Daoy (cell line): ENCODE measurements at places on chromosomes 11 and 22. TPM values are rescaled to one million over a fixed set of nuclear protein-coding genes. Genes with fewer than 3 reads are reported as not detected.

- DNase-seq: no peak
These were observed 82.3 kb downstream of the RASSF10 start for GRCh38 chr11:13091373-13091772.

DNA sequence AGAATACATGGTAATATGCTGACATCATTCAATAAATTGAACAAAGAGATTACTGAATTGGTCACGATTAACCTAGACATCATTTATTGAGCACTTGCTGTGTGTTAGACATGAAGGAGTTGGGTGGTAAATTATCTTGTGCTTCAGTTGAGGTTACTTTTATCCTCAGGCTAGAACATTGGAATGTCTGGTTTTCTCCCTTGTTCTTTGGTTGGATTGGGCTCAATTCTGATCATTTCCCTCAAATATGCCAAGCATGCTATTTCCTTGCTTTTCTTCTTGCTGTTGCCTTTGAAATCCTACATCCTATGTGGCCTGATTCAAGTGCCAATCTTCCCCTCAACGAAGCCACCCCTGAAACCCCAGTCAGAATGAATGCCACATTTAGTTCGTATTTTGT is 65.8 kb downstream of the DEUP1 start:
- no peak for DNase-seq

The FAM111B gene
- 24.1 and 32.3 TPM in 2 replicates for total RNA-seq

- DNase-seq: no peak
These were observed 34.4 kb upstream of the SMTN start for GRCh38 chr22:31046539-31047226.

DNA sequence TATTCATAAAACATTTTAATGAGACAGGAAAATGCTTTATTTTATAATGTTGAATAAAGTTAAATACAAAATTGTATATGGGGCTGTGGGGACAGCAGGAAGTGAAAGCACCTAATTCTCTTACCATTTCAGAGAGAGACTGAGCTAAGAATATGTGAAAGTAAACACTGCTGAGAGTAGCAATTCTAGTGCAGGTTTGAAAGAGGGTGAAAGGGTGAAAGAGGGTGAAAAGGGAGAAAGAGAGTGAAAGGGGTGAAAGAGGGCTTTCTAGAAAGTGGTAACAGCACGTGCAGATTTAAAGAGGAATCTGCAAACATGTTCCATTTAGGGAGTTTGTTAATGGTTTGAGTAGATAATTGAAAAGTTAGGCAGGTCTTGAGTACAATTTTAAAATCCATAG is 652.0 kb upstream of the CCDC90B start:
- no peak for DNase-seq

The OPCML gene
- total RNA-seq: not detected in 2 replicates

DNA sequence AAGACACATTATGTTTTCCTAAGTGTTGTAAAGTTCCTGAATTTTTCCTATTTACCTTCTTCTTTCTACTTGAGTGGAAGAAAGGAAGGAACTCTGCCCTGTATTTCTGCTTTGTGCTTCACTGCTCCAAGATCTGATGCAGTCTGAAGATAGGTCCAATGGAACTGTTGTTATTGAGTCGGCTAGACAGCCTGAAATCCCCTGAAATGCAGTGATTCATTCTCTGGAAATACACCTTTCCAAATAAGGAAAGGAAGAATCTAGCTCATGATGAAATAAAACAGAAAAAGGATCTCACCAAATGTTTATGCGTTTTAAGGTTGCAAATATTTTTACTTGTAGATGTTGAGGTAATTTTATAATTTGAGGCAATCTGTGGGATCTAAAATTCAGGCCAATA is 322.8 kb downstream of the GUCY1A2 start:
- peak; percentile 16 for DNase-seq

The NRIP3 gene
- 27.4 and 34.8 TPM in 2 replicates for total RNA-seq

The OR10A2 gene
- not detected in 2 replicates for total RNA-seq

DNA sequence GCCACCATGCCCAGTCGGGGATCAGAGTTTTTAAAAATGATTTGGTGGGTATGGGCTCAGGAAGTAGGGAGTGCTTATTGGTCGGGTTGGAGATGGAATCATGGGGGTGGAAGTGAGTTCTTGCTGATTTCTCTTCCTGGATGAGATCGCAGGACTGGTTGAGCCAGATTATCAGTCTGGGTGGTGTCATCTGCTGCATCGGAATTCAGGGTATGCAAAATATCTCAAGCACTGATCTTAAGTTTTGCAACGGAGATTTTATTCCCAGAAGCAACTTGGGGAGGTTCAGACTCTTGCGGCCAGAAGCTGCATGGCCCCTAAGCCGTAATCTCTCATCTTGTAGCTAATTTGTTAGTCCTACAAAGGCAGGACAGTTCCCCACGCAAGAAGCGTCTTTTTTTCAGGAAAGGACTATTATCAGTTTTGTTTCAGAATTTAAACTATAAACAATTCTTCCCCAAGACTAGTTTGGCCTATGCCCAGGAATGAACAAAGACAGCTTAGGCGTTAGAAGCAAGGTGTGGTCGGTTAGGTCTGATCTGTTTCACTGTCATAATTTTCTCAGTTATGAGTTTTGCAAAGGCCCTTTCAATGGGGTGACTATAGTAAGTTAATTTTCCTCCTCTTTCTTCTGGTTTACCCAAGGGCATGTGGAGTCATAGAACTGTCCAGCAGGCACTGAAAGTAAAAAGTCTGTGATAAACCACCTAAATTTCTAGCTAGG is 1.4 kb upstream of the PIWIL3 start:
- no peak for DNase-seq

DNA sequence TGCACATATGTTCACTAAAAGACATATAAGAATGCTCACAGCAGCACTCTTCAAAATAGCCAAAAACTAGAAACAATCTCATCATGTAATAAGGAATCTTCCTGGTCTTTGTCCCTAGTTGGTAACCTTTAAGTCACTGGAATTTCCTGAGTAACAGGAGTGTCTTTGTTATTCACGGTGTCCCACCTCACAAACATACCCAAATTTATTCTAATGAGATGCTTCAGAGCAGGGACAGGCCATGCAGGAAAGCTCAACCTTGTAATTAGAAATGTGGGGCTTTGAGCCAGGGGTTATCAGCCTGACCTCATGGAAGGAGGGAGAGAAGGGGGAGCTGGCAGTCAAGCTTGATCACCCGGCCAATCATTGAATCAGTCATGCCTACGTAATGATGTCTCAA is 40.3 kb upstream of the NFRKB start:
- no peak for DNase-seq

DNA sequence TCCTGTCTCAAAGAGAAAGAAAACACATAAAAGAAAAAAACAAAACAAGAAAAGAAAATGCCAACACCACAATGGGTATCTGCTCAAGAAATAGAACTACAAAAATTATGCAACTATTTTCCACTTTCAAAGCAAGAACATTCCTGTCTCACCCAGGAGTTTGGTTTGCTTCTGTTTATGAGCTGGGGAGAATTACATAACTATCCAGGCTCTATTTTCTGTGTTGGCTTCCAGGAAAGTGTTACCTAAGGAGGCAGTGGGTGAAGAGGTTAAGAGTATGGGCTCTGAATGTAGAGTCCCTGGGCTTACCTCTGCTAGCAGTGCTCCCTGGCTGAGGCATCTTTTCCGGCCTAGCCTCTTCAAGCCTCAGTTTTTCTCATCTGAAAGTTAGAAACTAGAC is 426.7 kb downstream of the MIAT start:
- DNase-seq: no peak

The IL18 gene
- total RNA-seq: not detected in 2 replicates

DNA sequence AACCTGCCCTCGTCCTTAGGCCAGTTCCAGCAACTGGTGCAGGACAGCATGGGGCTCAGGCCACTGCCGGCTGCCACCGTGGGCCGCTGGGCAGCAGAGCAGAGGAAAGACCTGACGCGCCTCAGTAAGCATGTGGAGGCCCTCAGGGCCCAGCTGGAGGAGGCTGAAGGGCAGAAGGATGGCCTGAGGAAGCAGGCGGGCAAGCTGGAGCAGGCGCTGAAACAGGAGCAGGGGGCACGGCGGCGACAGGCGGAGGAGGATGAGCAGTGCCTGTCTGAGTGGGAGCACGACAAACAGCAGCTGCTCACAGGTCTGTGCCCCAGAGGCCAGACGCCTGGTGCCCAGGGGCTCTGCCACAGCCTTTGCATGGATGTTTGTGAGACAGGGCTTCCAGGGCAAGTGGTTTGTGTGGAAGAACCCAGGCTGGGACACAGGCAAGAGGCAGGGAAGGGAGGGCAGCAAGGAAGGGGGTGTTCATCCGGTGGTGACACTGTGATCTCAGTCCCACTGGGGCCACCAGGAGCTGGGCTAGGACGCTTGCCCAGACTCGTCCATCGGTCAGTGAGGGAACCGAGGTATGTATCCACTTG is 13.9 kb downstream of the CCDC157 start:
- no peak for DNase-seq

- peak; percentile 76 for DNase-seq
These were observed 230.8 kb downstream of the CTTN start for GRCh38 chr11:70628855-70629844.

DNA sequence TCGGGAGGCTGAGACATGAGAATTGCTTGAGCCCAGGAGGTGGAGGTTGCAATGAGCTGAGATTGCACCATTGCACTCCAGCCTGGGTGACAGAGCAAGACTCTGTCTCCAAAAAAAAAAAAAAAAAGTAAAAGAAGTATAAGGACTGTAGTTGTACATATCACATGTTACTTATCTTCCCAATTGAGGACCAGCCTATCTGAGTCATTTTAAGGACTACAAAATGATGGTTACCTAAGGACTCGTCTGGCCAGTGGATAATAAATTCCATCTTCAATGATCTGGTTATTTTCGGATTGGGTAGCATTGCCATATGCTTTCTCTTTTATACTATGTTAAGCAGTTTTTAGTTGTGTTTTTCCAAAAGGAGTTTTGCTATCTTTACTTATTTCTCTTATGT is 55.3 kb downstream of the PPFIA1 start:
- DNase-seq: no peak
